NCI-H146 (cell line): ENCODE measurements at places on chromosomes 5 and 9.

- DNase-seq = no peak
Measured at GRCh38 chr5:179318221-179318955, 26.9 kb downstream of the ADAMTS2 start.

DNA sequence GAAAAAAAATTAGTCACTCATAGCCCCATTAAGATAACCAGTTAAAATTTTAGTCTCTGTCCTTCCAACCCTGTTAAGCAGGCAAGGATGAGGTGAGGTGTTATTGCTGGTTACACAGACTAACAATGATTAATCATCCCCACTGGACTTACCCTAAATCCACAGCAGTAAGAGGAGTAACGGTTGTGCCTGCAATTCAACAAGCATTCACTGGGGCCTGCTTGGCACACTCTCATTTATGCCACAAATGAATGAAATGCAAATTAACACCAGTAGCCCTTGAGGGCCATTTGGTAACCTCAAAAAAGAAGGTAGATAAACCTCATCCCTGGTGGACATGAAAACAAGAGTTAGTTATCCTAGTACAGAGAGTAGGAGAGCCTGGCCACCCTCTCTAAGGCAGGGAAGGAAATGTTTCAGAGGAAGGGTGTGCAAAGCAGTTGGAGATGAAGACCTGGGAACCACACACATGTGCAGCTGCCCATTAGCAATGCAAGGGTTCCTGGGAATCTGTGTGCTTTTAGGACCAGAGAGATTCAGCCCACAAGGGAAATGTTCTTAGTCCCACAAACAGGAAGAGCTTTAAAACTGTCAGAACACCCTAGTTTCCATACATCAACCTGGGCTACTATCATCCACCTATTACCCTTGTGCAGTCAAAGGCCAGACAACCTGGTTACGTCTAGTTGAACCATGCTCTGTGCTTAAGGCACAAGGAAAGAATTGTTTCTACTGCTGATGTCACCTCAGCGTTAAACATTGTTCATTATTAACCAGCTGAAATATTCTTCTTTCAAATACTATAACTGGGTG is 7.7 kb downstream of the LHFPL2 start:
- DNase-seq = no peak

GRCh38 chr5:19285286-19285685 is 702.7 kb downstream of the CDH18 start:
- no peak for DNase-seq

- no peak for DNase-seq
Measured at GRCh38 chr5:14174230-14174636, 31.1 kb downstream of the TRIO start.

DNA sequence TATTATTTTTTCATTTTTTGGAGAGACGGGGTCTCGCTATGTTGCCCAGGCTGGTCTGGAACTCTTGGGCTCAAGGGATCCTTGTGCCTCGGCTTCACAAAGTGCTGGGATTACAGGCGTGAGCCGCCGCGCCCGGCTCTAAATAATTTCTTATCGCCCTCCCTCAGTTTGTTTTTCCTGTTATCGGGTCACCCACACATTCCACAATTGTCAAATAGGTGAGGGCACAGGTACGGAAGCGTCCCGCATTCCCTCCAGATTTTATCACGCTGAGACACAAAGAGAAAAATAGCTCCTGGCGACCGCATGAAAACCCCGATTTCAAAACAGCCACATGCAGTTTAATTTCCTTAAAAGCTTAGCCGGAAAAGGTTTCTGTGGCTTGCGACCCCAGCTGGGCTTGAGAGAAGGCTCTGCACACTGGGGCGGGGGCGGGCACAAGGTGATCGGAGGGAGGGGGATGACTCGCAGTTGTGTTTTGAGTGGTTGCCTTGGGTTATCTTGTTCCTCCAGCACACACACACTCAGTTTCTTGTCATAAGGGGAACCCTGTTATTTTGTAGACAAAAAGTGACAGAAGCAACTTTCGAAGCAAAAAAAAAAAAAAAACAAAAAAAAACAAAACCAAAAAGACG is 717 bp upstream of the IQGAP2 start:
- no peak for DNase-seq

DNA sequence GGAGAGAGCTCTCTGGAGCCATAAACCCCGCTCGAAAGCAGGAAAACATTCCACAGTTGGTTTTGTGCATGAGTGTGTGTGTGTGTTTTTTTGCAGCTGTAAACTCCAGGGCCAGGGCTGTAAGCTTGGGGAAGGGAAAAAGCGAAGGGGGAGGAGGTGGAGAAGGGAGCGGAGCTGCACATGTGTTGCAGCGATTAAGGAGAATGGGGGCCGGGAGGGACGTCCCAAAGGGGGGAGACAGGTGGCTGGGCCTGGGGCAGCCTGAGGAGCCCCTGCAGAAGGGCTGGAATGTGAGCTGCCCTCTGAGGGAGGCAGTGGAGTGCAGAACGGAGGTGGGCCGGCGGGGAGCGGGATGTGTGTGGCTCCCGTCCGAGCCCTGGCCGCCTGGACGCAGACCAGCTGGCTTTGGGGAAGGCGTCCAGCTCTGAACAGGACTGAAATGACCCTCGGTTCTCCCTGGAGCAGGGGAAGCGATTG is 2.7 kb upstream of the MYMK start:
- DNase-seq = no peak

DNA sequence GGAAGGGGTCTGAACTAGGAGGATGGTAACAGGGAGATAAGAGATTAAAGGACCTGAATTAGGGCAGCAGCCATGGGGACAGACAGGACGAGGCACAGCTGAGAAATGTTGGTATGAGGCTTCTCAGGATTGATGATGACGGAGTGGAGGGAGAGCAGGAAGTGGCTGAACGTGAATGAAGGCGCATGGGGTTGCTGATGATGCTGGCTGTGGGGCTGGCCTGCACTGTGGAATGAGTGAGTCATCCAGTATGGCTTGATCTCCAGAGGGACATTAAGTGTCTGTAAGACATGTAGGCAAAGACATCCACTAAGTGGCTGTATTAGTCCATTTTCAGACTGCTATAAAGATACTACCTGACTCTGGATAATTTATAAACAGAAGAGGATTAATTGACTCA is 256.4 kb downstream of the ICE1 start:
- no peak for DNase-seq

DNA sequence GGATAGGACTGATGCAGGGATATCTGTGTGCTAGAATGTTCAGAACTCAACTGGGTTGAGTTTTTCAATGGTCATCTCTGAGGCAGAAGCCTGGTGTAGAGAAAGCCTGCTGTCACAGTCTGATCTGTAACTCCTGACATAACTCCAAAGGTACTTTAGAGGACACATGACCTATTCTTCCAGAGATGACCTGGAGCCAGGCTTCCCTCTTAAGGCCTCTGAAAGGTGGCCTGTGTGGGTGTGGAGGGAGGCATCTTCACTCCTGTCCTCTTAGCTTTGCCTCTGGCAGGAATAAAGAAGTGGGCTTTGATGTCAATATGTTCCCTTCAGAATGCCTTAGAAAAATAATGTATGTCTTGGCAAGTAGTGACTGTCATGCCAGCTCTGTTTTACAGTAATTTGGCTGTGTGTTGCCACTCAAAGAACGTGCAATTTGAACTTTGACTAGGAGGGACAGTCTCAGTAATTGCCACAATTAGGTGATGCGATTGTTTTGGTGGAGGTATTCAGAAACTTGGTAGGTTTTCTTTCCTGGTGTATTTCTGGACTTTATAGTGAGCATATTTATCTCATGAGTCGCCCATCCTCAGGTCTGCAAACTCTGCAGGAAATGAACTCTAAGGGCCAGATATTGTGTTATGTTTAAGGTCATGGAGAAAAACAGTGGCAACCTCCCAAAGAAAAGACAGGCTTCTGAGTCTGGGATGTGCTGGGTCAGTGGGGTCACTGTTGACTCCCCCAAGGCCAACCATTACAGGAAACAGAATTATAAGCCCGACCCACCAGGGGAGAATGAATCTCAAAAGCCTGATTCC is 3.2 kb upstream of the C5orf63 start:
- DNase-seq = no peak

- no peak for DNase-seq
Measured at GRCh38 chr5:36526537-36526936, 79.9 kb upstream of the SLC1A3 start.

DNA sequence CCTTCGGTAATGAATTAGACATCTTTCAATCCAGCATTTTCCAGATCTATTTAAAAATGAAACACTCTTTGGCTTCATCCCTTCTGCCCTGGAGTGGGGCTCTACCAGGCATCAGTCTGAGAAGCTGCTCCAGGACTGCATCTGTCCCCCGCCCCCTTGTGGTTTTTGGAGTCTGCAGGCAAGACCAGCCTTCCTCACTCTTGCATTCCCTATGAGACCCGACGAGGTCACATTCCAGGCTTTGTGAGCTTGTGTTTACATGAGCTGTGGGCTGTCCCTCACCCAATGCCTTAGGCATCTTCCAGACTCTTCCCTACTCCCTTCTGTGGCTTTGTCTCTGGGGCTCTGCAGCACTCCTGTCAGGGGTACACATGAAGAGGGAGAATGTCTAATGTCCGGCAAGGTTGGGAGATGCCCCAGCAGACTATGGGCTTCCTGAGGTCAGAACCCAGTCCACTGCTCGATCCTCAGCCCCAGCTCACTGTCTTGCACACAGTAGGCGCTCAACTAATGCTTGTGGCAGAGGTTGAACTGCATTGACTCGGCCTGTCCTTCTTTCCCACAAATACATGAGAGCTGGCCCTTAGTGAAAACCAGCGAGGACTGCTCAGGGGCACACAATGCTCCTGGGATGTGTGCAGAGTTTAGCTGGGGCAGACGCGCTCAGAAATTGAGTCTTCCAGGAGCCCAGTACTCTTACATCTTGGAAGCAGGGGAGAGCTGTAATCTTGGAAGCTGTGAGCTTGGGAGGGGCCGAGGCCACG is 11.7 kb upstream of the GADD45G start:
- no peak for DNase-seq

DNA sequence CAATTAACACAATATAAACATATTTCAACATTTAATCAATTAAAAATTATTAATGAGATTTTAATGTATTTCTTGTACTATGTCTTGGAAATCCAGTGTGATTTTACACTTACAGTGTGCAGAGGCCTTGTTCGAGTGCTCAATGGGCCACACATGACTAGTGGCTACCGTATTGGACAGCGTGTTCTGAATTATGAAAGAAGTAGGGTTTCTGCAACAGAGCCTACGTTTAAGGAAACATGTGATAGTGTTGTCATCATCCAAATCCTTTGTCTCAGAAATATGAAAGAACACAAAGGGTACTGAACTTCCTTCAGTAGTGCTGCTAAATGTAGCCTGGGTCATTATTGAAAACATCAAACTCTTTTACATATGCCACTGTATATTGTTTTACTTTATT is 29.5 kb downstream of the NPR3 start:
- no peak for DNase-seq

- no peak for DNase-seq
Measured at GRCh38 chr9:137412431-137412830, 10.5 kb downstream of the EXD3 start.

DNA sequence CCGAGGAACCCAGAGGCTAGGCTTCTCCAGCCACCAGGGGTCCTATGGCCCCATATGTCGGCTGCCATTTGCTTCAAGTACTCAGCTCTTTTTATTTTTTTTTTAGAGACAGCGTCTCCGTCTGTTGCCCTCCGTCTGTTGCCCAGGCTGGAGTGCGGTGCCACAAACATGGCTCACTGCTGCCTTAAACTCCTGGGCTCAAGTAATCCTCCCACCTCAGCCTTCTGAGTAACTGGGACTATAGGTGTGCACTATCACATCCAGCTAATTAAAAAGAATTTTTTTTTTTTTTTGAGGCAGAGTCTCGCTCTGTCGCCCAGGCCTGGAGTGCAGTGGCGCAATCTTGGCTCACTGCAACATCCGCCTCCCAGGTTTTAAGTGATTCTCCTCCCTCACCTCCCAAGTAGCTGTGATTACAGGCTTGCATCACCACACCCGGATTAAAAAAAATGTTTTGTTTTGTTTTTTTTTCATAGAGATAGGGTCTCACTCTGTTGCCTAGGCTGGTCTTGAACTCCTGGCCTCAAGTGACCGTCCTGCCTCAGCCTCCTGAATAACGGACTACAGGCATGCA is 8.9 kb downstream of the CERCAM start:
- DNase-seq = no peak

DNA sequence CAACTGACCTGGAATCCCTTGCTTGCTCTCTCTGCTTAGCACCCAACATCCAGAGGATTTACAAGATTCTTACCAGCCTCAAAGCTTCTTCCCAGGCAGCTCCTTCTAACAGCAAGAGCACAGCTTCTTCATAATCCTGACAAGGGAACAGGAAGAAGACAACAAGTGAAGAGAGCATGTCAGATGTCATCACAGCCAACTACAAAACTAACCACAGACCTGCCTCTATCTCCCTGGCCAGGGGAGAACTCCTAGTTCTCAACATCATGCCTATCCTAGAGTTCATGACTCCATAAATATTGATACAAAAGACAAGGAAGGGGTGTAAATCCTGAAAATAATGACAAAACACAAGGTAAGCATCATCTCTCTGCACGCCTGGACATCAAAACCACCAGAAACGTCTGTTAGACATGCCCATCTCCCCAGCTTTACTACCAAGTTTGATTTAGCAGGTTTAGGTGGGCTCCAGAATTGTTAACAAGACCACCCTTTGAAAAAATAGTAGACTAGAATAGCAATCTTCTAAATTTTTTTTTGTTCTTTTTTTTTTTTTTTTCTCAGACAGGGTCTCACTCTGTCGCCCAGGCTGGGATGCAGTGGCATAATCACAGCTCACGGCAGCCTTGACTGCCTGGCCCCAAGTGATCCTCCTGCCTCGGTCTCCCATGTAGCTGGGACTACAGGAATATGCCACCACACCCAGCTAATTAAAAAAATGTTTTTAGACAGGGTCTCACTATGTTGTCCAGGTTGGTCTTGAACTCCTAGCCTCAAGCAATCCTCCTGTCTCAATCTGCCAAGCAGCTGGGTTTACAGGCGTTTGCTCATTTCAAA is 20.2 kb downstream of the ACTL7A start:
- no peak for DNase-seq

DNA sequence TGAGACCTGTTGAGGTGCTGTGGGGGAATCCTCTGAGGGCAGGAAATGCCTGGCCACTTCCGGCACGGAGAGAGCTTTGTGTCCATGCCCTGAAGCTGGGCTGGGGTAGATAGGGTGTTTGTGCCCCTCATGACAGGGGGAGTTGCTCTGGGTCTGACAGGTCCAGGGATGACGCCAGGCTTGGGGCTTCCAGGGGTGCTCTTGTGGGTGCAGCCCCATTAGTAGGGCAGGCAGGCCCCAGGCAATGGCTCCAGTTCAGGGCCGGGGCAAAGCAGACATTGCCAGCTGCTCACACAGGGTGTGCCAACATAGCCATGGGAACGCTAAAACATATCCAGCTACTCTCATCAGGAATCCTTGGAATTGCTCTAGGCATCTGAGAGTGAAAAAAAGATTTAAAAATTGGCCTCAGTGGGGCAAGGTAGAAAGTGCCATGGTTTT is 21.1 kb downstream of the PITX1 start:
- DNase-seq = no peak

GRCh38 chr5:61991430-61991829 is 314.6 kb upstream of the KIF2A start:
- no peak for DNase-seq
